ENCODE measurements at places on chromosomes 7 and 10. TPM values are rescaled to one million over a fixed set of nuclear protein-coding genes. Genes with fewer than 3 reads are reported as not detected.

The ZNF488 gene
- total RNA-seq: 7.7 TPM

The TMEM213 gene
- total RNA-seq: not detected

The NPC1L1 gene
- total RNA-seq: not detected

The COL28A1 gene
- 0.22 TPM for total RNA-seq

The ATG9B gene
- 2.3 TPM for total RNA-seq

GRCh38 chr7:157769526-157770215 lies 432.9 kb downstream of the DNAJB6 start:
- DNase-seq: no peak

DNA sequence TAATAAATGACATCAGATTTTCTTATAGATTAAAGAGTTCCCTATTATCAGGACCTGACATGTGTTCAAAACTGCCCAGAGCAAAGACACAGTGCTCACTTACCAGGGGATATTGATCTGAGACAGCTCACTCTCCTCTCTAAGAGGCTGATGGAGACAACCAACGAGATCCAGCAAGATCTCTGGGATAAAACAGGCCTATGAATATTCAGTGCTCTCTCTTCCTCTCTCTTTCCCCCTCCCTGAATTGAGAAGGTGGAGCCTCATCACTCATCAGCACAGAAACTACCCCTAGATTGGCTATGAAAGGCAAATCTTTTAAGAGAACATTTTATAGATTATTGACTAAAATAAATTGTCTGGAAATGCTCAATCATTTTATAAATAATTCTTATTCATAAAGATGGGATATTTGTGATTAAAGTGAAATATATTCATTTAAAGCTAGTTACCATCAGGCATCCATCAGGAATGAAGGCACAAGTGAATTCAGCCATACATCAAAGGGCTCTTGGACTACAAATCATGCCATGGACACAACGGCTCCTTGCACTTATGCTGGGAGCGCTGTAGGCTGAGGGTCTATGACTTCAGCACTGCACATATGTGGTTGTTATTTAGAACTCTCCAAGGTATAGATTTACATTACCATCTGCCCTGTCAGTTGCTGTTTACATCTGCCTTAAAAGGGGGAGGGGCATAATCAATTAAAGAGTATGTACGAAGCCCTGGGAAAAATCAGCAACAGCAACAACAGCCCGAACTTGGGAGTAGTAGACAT lies 3.4 kb upstream of the PPP1R17 start:
- no peak for DNase-seq

DNA sequence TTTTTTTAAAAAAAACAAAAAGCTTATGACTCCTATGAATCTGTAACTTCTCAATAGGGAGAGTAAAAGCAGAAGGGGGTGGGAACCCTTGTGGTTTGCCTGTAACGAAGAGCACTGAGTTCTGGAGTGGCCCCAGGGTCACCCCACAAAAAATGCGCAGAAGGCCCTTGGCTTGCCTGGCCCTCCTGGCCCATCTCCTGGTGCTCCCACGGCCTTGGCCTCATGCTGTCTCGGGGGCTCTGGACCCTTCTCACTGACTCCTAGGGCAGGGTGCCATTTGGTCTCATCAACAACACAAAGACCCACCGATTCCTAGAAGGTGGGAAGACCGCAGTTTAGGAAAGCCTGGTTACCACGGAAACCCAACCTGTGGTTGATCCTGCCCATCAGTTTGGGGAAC lies 40.8 kb downstream of the ZNF467 start:
- no peak for DNase-seq

GRCh38 chr10:122132882-122133565 lies 138.1 kb upstream of the BTBD16 start:
- no peak for DNase-seq

DNA sequence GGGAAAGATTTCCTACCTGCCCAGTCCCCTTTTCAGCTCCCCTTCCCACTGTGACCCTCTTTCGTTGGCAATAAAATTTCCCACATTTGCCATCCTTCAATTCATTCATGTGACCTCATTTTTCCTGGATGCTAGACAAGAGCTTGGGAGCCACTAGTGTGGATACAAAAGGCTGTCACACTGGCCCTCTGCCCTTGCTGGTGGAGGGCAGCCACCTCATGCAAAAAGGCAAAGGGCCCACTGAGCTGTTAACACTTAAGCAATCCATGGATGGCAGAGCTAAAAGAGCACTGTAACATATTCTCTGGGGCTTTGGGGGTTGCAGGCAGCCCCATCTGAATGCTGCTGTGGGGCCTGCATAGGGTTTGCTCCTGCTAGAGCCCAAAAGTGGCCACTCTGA lies 315.1 kb downstream of the NEBL start:
- DNase-seq: no peak

- no peak for DNase-seq
These were observed 428.9 kb downstream of the PCDH15 start for GRCh38 chr10:54372179-54372578.

DNA sequence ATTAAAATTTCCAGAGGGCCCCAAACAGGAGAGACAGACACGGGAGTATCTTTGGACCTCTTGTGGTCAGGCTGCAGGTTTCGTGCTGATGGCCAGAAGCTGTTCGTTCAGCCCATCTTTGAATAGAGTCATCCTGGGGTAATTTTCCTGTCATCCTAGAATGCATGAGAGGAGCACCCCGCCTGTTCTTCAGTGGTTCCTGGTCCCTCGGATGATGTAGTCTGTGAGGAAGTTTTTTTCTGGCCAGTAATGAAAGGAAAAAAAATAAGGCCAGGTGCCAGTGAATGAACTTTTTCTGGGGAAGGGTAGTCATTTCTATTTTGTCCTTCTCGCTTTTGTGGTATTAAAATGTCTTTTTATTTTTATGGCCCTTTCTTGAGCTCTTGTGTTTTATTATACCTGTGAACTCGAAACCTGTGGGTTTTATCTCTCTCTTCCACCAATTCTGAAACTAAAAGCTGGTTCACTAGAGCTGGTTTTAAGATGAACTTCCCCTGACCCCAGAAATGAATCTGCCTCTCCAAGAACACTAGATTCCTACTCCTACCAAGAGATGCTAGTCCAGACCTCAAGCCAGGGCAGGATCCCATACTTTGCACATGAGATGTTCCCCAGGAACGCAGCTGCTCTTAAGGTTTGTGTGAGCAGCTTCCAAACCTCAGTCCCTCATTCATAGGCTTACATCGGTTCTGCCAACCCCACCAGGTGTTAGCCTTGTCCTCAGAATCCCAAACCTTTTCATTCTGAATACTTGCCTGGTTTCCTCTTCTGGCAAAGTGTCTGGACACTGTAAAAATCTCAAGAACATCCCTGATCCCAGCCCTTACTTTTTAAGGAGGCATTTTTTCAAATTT lies 15.4 kb upstream of the MEST start:
- DNase-seq: no peak

GRCh38 chr10:84391326-84391725 lies 62.9 kb downstream of the CCSER2 start:
- no peak for DNase-seq

DNA sequence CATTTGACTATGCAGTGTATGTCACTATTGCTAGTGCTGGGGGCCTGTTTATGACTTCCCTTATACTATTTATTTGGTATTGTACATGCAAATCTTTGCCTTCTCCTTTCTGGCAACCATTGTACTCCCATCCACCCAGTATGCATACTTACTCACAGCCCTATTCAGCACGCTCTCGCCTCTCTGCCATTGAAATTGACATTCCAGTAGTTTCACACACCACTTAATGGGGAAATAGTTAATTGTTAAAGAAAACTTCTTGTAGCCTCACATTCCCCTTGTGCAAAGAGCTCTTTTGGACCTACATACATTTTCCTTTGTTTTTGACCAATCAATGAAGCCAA lies 9.9 kb downstream of the CLDN12 start:
- no peak for DNase-seq

DNA sequence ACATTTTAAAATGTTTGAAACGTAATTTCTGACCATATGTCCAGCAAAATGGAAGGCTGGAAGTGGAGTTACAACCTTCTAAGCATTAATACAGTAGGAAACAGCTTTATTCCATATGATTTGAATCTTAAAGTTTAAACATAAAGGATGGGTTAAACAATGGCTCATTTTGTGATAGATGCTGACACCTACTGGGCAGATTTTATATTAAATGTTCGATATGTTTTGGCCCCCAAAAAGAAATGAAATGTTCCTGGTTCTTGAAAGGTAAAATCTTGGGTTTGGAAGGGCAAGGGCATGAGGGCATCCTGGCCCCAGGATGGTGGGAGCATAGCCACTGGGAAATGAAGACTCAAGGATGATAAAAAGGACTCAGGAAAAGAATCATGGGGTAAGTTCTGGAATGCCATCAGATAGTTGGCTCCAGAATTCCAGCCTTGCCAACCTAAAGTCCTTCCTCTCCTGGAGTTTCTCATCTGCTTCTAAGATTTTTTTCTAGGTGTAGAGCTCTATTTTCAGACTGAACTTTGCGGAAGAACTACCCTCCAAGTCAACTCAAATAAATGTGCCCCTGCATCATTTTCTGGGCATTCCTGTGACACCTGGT lies 34.6 kb upstream of the SLC35G1 start:
- DNase-seq: no peak

DNA sequence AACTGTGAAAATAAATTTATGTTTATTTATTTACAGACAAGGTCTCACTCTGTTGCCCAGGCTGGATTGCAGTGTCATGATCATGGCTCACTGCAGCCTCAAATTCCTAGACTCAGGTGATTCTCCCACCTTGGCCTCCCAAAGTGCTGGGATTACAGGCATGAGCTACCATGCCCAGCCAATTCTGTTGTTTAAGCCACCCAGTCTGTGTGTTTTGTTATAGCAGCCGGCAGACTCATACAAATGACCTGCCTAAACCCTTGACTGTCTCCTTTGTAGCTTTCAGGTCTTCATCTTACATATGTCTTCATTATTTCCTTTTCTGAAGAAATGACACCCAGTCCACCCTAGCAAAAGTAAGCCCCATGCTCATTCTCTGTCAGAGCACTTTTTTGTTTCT lies 43.8 kb upstream of the KMT2C start:
- DNase-seq: no peak

- no peak for DNase-seq
These were observed 4.2 kb upstream of the FOXL3 start for GRCh38 chr7:285731-286130.

- peak; percentile 82 for DNase-seq
These were observed 528 bp upstream of the TNRC18 start for GRCh38 chr7:5423976-5424748.

GRCh38 chr10:80540981-80541750 lies 3.5 kb downstream of the SH2D4B start:
- DNase-seq: no peak

- no peak for DNase-seq
These were observed 59.8 kb downstream of the ENTPD1 start for GRCh38 chr10:95815701-95816240.

DNA sequence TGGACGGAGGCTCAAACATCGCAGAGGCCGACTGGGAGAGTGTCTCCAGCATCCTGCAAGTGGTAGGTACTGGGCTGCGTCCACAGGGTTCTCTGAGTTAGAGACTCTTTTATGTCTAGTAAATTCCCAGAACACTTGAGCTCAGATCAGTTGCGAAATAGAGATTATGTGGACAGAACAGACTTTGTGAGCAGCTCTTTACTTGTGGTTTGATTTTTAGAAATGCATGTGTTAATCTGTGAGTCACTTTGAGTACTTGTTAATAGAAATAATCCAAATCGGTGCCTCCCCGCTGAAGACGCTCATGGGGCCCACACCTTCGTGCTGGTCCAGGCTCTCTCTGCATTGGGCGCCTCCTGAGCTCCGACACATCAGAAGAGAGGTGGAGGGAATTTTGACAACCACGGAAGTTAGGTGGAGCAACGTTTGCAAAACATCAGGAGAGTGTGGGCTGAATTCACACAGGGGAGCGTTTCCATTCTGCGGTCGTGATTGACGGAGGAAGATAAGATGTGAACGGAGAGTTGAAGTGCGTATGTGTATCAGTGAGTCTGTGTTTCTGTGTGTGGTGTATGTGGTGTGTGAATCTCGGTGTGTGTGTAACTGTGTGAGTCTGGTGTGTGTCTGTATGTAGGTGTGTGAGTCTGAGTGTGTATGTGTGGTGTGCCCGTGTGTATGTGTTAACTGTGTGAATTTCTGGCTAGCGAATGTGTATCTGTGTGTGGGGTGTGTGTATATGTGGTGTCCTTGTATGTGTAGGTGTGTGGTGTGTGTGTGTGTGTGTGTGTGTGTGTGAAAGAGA lies 32.1 kb downstream of the PFKP start:
- DNase-seq: no peak

GRCh38 chr7:142349670-142350405 lies 92.0 kb upstream of the PRSS58 start:
- DNase-seq: no peak

DNA sequence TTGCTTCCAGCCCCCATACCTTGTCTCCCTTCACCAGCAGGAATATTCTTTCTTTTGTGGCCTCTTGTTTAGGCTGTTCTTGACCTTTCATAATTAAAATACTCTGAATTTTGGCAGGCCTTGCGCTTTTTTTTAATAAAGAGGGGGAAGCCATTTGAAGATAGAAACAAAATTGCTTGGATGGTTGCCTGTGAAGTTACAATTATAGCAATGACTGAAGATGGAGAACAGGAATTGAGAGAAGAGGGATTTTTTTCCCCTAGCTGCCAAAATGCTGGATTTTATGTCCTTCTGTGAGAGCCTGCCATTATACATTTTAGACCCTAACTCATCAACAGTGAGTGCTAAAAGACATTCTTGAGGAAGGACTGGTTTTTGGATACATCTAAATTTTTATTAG lies 24.8 kb downstream of the FGFBP3 start:
- no peak for DNase-seq

GRCh38 chr7:54917613-54918391 lies 101.0 kb upstream of the EGFR start:
- no peak for DNase-seq

DNA sequence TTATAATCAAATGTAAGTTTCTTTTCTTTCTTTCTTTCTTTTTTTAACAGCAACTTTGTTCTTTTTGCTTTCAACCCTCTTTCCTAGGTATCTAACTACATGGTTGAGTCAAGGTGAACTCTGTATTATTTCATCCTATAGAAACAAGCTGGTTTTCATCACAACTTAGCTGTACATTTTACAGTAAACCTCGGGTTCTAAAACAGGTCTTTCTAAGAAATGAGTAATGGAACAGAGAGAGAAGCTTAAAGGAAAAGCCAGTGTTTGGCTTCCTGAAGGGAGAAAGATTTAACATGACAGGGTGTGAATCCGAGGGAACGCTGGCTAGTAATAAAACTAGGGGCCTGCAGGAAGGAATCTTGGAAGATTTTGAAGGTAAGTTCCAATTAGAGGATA lies 143.4 kb upstream of the ITGB1 start:
- DNase-seq: no peak

DNA sequence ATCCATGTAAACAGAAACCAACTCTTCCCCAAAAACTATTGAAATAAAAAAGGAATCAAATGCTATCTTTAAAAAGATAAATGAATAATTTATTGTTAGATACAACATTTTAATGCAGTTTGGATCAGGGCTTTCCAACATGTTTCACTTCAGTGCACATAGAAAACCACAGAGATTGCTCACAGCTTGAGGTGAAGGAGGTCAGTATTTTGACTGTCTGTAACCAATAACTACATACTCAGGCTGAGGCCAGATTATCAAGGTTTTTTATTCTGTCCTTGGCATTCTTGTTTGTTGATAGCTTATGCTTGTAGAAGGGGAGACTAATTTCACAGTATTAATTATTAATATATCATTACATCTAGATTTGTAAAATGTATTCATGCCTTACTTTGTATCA lies 195.5 kb downstream of the PRKG1 start:
- no peak for DNase-seq

GRCh38 chr10:62585211-62585775 lies 211.1 kb downstream of the ZNF365 start:
- DNase-seq: no peak

GRCh38 chr10:101062232-101063049 lies 652 bp downstream of the KAZALD1 start:
- peak; percentile 81 for DNase-seq

Measured in H1 (cell line).